ENCODE measurements at places on chromosomes 11 and 22.

DNA sequence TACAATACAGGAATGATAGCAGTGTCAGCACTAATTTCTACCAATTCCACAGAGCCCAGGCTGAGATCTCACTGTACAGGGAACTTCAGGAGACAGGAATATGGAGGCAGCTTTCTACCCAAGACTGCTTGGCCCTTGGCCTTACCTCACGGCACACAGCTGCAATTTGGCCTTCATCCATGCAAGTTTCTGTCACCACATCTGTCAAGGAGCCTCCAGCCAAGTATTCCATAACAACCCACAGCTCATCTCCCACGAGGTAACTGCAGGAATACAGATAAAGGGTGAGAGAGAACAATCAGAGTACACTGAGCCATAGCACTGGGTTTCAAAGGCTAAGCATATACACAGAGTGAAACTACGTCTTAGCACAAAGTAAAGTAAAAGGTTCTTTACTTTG, 39.0 kb upstream of the GDPD4 start:
- no peak for DNase-seq

DNA sequence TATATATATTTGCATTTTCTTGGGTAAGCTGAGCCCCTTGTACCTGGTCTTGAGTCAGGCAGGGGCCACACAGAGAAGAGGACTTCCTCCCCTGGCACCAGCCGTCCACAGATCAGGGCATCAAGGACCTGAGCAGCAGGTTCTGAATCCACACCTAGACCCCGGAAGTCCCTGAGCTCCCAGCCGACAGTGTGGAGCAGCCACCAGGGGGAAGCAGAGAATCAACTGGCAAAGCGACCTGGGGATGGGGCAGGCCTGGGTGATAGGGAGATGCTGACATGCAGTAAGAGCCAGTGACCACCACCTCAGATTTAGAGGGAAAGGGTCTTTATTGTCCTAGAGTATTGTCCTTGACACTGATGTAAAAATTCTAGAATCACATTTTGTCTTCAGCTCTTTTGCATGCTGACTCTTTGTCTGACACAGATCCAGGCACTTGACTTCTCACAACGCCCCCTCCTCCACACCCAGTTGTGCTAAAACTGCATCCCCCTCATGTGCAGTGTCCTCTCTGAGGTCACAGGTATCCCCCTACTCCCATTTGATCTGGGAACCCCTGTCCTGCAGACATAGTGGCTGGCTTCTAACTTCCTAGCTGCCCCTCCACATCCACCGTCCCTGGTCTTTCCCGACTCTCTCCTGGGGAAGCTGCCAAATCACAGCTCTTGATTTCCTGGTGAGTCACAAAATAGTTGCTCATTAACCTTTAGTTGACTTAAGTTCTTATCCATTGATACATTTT, 109.3 kb downstream of the GGTLC2 start:
- peak; percentile 11 for DNase-seq

- no peak for DNase-seq
Measured at GRCh38 chr11:123386796-123387510, 43.1 kb upstream of the GRAMD1B start.

DNA sequence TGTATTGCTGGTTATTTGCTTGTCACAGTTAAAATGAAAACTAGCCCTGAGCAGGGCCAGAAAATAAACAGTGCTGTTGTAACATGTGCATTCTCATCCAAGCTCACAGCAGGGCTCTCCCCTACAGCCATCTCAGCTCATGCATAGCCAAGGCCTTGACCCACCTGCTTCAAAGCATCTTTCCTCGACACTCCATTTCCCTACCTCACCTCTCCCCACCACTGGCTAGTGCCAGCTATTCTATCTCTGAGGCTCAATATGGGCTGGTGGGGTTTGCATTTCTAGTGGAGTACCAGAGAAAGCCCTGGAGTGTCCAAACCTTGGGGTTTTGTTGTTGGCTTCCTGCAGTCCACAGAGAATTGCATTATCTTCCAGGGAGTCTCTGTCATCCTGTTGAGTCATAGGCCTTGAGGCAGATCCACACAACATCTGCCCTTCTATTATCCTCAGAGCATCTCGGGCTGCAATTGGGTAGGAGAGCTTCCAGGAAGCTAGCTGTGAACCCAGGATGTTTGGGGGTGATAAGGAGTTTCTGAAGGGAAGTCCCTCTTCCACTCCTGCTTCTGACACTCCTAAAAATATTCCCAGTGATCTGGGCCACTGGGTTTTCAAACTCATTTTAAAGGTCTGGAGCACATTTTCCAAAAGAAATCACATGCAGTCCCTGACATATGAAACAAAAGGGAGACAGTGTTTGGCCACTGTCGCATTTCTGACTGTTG, 36.1 kb upstream of the AMOTL1 start:
- no peak for DNase-seq

Measured in NCI-H1694 treated with DMSO at 0.1 percent for 48 hours (cell line).